LHCN-M2 (cell line): ENCODE measurements at places on chromosomes 4 and X. TPM values are rescaled to one million over a fixed set of nuclear protein-coding genes. Genes with fewer than 3 reads are reported as not detected.
A peak's percentile ranks its signal among the peaks of the same experiment; 100 is the strongest.

The ZBTB49 gene
- total RNA-seq: 2.9 and 3.8 TPM in 2 replicates

The TCP11X2 gene
- not detected in 2 replicates for total RNA-seq

The XPNPEP2 gene
- total RNA-seq: not detected in 2 replicates

The ELK1 gene
- total RNA-seq: 44.2 and 46.8 TPM in 2 replicates

DNA sequence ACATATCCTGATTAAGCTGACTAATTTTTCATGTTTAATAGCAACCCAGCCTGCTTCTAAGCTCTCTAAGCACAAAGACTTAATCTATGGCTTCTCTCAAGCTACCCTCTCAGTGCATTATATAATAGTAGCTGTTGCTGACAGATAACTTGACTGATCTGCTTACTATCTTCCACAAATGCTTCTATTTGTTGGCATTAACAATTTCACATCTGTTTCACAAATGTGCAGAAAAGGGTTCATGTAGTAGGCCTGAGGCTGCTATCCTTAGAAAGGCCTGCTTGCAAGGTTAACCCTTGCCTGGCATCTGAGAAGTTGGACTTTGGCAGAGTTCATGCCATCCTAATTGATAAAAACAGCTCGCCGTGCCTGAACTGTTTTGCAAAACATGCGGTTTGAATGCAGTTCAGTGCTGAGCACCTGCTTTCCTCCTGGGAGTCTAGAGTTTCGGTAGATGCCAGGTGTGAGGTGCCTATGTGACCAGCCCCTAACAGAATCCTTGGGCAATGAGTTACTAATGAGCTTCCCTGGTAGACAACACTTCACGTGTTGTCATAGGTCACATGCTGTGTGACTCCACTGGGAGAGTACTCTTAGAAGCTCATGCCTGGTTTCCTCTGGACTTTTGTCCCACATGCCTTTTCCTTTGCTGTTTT is 68.4 kb downstream of the NSG1 start:
- DNase-seq: no peak

GRCh38 chr4:113026556-113026955 is 22.9 kb upstream of the ANK2 start:
- peak; percentile 60 for DNase-seq

DNA sequence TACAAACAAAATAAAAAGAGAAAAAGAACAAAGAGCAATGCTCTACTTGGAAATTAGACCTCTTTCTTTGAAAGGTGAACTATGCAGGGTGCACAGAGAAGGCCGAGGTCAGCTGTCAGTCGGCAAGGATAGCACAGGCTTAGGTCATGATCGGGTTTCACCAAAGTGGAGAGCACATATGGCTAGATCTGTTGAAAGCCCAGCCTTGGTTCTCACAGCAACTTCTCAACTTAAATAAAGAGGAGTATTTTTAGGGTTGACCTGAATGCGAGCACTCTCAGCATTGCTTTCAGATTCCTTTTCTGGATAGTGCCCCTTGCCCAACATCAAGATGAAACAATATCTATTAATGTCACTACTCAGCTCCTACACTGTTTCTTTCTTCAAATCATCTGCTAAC is 122.9 kb upstream of the GPC4 start:
- DNase-seq: no peak

GRCh38 chr4:140982613-140983340 is 150.5 kb downstream of the RNF150 start:
- DNase-seq: no peak

DNA sequence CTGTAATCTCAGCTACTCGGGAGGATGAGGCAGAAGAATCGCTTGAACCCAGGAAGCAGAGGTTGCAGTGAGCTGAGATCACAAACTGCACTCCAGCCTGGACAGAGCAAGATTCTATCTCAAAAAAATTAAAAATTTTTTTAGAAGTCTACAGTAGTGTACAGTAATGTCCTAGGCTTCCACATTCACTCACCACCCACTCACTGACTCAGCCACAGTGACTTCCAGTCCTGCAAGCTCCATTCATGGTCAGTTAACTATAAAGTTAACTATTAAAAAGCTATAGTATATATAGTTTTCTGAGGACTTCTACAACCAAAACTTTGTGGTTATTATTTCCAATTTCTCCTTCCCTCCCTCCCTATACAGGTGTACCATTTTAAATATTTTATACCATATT is 34.7 kb upstream of the NEUROG2 start:
- DNase-seq: peak; percentile 69

- DNase-seq: peak; percentile 25
These were observed 81.5 kb upstream of the CD99 start for GRCh38 chrX:2609431-2610238.

- DNase-seq: no peak
These were observed 152.2 kb downstream of the SH3KBP1 start for GRCh38 chrX:19735244-19735643.

- DNase-seq: peak; percentile 71
These were observed 59.2 kb downstream of the SLC7A11 start for GRCh38 chr4:138182838-138183426.

DNA sequence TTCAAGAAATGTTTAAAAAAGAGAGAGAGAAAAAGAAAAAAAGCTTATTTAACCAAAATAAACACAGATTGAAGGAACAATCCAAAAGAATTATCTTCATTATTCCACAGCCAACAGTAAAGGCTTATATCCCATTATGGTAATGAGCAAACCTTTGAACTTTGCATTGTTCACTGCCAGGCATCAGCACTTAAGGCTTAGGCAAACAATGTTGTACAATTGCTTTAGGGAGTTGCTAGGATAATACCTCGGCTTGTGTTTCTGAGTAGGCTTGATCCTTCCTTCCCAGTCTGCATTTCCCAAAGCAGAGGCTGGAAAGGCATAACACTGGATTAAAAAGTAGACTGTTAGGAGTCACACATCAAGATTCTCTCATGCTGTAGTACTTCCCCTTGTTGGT is 352.7 kb upstream of the IGFBP7 start:
- no peak for DNase-seq

- DNase-seq: no peak
These were observed 6.1 kb downstream of the IL9R start for GRCh38 chrX:156003486-156004185.

DNA sequence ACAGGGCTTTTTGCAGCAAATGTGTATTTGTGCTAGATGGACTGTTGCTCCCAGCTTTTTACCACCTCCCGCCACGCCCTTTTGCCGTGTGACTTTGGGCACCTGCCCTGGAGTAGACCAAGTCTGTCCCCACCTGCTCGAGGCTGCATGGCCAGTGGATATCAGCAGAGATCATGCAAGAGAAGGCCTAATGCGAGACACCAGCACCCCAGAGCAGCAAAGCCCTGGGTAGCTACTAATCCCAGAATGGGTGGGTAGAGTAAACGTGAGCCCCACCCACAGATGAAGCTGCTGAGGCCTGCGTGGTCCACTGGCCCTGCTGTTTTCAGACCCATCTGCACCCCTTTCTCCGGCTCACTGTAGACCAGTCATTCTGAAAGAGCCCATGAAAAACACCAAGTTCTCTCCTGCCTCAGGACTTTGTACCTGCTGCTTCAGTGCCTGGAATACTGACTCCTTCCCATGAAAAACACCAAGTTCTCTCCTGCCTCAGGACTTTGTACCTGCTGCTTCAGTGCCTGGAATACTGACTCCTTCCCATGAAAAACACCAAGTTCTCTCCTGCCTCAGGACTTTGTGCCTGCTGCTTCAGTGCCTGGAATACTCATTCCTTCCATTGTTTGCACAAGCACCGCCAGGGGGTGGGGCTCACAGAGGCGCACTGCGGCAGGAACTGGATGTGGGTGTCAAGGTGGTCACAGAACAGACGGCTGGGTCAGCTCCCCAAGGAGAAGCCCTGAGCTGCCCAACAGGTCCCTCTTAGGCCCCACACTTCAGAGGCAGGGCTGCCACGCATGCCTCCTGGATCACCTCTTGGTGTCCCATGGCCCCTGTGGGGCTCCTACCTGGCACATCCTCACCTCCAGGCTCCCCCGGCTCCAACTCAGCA is 5.1 kb upstream of the TNIP2 start:
- DNase-seq: no peak

DNA sequence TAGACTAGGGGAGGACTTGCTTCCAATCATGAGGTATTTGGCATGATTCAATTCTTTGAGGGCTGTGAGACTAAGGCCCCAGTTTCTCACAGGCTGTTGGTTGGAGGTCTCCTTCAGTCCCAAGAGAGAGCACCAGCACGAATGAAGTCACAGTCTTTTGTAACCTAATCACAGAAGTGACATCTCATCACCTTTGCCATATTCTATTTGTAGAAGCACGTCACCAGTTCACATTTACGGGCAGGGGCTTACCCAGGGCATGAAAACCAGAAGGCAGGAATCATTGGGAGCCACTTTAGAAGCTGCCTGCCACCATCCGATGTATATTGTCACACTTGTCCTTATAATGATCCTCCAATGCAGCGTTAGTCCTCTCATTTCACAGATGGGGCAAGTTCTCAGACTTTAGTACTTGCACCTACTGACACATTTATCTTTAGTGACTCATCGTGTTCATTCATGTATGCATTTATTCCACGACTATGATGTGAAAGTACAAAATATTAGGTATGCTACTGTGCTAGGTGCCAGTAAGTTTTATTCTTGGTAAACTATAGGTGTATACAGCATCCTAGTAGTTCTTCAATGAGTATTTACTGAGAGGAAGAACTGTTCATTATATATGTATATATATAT is 163.8 kb upstream of the PGRMC2 start:
- no peak for DNase-seq

- no peak for DNase-seq
These were observed 503.3 kb downstream of the ANKRD50 start for GRCh38 chr4:124209211-124209610.

- DNase-seq: peak; percentile 64
These were observed 152.4 kb upstream of the SPIN4 start for GRCh38 chrX:63503541-63503940.

- no peak for DNase-seq
These were observed 1004.9 kb upstream of the GRID2 start for GRCh38 chr4:91298824-91299223.

GRCh38 chr4:109248322-109248900 is 54.0 kb downstream of the COL25A1 start:
- peak; percentile 35 for DNase-seq

- DNase-seq: no peak
These were observed 25.5 kb downstream of the HMX1 start for GRCh38 chr4:8846046-8846720.

GRCh38 chr4:25128671-25129070 is 31.6 kb downstream of the SEPSECS start:
- peak; percentile 33 for DNase-seq

GRCh38 chr4:15164571-15164970 is 162.3 kb downstream of the CPEB2 start:
- peak; percentile 74 for DNase-seq

GRCh38 chrX:103254171-103254824 is 657 bp downstream of the TCEAL8 start:
- DNase-seq: peak; percentile 31

GRCh38 chr4:184215709-184216328 is 1.9 kb downstream of the ENPP6 start:
- DNase-seq: no peak

GRCh38 chrX:41984628-41985027 is 61.3 kb upstream of the CASK start:
- peak; percentile 9 for DNase-seq

DNA sequence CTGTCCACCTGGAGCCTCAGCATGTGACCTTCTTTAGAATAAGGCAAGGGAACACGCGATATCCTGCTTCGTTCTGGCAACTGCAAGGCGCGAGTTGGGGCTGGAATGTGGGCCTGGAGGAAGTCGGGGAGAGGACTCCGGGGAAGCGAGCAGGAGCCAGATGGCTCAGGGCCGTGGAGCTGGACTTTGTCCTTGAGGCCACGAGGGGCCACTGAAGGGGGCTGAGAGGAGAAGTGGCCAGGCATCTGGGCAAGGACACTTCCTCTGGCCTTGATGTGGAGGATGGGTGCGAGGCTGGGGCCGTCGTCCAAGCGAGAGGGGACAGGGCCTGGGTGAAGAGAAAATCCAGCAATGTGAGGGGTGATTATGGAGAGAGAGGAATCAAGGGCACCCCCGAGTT is 12.2 kb upstream of the DUSP9 start:
- DNase-seq: no peak

DNA sequence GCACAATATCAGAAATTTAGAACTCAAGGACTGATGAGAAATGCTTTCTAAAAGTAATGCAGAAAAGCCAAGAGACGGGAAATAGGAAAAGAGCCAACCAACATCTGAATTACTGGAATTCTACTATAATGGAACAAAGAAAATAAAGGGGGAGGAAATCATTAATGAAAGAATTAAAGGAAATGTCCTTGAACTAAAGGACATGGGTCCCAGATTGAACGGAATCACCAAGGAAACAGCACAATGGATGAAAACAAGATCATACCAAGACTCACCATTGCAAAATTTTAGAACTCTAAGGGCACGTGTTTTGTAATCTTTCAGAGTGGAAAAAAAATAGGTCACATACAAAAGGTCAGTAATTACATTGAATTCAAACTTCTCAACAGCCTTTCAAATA is 35.9 kb downstream of the HPGDS start:
- peak; percentile 36 for DNase-seq
